ENCODE measurements at places on chromosomes 4 and X.

DNA sequence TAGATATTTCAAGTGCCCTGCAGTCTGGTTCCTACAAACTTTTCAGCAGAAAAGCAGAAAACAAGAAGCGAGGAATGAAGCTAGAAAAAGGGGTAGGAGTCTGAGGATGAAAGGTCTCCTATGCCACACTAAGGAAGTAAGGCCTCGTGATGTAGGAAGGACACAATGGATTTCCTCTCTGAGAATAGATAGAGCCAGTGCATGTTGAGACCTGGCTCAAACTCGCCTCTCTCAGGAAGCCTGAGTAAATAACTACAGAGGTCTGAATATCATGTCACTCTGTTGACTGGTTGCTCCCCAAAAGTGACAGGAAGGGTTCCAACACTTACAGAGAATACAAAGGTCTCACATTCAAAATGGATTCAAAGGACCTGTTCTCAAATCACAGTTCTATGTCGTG, 93.3 kb downstream of the GRIA3 start:
- no peak for DNase-seq

- DNase-seq: peak; percentile 17
Measured at GRCh38 chrX:154002215-154002719, 17.4 kb downstream of the IRAK1 start.

GRCh38 chrX:113429011-113429410, 588.4 kb upstream of the AMOT start:
- no peak for DNase-seq

- no peak for DNase-seq
Measured at GRCh38 chr4:60897415-60897814, 302.7 kb upstream of the ADGRL3 start.

DNA sequence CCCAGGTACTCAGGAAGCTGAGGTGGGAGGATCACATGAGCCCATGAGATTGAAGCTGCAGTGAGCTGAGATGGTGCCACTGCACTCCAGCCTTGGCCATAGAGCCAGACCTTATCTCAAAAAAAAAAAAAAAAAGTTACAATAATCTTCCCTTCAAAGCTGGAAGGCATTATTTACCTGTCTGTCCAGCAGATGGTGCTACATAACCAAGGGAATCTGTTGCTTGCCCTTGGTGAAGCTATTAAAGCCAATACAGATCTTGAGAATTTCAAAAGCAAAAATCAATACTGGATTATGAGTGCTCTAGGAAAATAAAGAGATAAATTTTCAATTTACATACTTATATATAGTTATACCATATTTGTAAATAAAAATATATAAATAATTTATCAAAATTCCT, 25.9 kb downstream of the PKD2 start:
- no peak for DNase-seq

GRCh38 chrX:23885803-23886202, 21.9 kb downstream of the APOO start:
- DNase-seq: no peak

DNA sequence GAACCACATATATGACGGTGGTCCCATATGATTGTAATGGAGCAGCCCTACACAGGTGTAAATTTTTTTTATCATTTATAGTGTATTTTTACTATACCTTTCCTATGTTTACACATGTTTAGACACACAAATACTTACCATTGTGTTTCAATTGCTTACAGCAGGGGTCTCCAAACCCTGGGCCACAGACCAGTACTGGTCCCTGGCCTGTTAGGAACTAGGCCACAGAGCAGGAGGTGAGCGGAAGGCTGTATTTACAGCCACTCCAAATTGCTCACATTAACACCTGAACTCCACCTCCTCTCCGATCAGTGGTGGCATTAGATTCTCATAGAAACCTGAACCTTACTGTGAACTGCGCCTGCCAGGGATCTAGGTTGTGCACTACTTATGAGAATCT, 201.8 kb upstream of the NDST4 start:
- no peak for DNase-seq

- no peak for DNase-seq
Measured at GRCh38 chrX:13791559-13791958, 25.3 kb downstream of the GPM6B start.

- no peak for DNase-seq
Measured at GRCh38 chr4:55014876-55015275, 110.5 kb downstream of the KDR start.

DNA sequence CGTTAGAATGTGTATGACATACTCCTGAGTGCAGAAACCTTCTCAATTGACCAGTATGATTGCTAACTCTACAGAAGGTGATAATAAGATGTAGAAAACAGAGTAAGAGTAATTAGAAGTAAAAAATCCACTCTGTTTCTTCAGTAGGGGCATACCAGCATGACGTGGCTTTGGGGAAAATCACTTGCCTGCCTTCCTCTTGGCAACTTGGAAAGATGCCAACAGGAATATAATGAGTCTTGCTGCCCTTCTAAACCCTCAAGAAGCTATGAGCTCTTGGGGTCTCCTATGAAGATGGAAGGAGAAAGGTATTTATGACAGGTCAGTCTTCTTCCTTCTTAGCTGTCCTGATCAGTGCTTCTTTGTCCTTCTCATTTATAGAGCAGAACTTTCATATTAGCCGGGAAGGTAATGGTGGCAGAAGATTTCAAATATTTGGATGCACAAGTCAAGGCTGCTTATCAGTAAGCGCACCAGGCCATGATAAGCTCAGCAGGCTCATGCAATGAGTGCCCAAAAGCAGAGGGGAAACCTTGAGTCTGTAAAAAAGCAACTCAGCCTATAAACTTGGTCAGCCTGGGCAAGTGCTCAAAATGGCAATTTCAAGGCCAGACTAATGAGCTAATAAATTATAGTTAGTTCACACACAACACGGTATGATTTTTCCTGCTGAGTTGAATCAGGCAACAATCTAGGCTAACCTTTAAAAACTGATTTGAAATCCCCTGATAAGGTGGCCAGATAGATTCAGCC, 69.7 kb upstream of the PPARGC1A start:
- DNase-seq: no peak

DNA sequence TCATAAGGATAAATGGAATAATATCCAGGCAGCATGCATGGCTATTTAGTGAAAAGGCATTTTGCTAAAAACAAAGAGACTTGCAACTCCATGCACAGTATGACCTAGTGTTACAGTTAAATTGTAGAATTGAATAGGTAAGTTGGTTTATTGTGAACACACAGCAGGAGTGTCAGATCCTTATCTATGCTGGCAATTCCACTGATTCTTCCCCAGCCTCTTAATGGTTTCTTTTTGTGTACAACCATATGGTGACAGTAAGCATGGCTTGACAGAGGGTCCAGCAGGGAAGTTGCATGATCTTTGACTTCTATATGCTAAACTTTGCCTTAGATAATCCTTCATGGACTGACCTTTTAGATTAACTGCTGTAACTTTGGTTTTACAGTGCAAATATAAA, 936.6 kb upstream of the EPHA5 start:
- no peak for DNase-seq

DNA sequence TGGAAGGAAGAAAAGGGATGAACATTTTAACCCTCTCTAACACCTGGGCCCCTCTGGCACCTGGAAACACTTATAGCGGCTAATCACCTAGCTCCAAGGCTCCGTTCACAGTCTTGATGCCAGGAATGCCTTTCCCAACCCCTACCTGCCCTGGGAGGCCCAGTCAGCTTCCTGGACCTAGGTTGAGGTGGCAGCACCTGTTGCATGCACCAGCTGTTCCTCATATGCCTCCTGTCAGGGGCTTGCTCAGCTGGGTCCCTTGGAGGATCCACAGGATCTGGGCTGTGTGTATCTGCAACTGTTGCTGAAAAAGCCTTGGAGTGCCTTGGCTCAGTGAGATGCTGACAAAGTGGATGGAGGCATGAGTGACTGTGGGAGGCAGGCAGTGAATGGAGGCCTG, 4.4 kb downstream of the CFP start:
- DNase-seq: no peak

GRCh38 chrX:32483534-32484136, 727.7 kb downstream of the DMD start:
- no peak for DNase-seq

DNA sequence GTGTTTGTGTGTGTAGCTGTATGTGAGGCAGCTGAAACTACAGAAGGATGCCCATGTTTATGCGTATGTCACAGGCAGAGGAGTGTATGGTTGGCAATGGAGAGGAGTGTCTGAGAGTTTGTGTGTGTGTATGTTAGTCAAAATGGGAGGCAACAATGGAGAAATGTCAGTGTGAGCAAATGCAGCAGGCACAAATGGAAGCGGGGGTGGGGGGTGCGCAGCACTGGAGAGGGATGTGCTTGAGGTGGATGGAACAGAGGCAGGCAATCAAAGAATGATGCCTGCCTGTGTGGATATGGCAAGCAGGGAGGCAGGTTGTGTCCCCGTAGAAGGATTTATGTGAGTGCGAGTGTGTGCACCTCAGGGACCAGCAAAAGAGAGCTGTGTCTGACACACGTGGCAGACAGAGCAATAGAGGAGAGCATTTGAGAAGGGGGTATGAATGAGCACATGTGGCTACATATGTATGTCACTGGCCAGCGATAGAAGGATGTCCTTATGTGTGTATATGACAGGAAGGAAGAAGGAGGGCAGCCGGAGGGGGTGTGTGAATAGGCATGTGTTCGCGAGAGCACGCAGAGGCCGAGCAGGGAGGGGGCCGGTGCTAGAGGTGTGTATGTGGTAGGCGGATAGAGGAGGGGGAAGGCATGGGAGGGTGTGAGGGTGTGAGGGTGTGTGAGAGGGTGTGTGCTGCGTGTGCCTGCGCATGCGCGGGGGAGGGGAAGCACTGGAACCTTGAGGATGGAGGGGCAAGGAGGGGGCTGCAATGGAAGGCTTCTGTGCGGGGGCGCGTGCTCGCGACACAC, 1.1 kb downstream of the PJA1 start:
- peak; percentile 19 for DNase-seq

DNA sequence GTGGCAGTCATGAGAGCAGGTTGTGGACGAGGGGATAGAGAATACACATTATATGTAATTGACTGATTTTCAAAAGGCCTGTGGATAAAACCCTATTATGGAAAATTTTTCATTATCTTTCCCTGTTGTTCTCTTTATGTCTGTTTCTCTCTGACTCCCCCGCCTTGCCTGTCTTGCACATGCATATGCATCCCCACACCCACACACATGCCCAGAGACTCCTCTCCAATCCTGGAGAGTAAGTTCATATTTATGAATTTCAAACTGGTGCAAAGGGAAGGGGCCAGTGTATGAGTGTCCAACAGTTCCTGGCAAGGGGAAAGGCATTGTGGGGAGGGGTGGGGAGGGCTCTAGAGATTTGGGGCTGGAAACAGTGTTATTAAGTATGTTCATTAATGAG, 60.8 kb upstream of the ARHGAP36 start:
- no peak for DNase-seq

GRCh38 chr4:138832563-138832962, 183.0 kb upstream of the NOCT start:
- no peak for DNase-seq

GRCh38 chr4:15417233-15417660, 10.6 kb upstream of the C1QTNF7 start:
- DNase-seq: no peak

DNA sequence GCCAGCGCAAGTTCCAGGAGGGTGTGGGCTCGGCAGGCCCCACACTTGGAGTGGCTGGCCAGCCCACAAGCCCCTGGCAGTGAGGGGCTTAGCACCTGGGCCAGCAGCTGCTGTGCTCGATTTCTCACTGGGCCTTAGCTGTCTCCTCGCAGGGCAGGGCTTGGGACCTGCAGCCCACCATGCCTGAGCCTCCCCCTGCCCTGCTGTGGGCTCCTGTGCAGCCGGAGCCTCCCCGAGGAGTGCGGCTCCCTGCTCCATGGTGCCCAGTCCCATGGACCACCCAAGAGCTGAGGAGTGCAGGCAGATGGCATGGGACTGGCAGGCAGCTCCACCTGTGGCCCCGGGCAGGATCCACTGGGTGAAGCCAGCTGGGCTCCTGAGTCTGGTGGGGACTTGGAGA, 139.2 kb upstream of the CXCL13 start:
- DNase-seq: no peak

DNA sequence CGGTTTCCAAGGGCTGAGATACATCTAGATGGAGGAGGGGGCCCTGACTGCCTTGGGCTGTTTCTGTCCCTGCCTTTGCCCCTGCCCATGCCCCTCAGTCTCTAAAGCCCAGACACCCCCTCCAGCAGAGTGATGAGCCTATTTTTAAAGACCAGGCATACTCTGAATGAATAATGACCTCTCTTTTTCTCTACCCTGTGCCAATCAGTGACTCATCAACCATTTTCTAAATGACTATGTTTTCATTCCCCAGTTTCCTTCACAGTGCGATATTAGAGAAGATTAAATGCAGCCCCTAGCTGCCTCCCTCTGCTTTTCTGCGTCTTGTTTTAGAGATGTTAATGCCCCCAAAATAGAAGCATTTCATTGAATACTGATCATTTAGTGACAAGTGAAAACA, 15.5 kb upstream of the NHS start:
- DNase-seq: no peak

GRCh38 chr4:60619531-60620305, 580.4 kb upstream of the ADGRL3 start:
- DNase-seq: no peak

DNA sequence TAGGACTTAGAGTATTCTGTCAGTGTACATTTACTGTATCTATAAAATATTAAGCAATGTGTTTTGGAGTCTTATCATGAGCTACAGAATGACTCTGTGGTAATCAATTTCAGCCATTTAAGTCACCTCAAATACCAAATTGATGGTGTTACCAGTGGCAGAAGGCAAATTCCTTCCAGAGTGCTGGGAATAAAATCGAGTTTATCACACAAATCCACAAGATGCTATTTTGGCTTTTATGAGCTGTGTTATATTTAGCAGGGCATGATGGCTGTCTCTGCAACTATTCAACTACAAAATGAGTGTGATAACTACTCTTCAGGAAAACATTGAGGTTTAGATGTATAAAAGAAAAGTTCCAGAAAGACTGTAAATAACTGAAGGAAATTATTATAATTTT, 78.2 kb downstream of the AREG start:
- DNase-seq: no peak

- no peak for DNase-seq
Measured at GRCh38 chrX:47180346-47180745, 13.3 kb upstream of the UBA1 start.

- DNase-seq: no peak
Measured at GRCh38 chr4:164536814-164537213, 217.1 kb upstream of the SMIM31 start.

DNA sequence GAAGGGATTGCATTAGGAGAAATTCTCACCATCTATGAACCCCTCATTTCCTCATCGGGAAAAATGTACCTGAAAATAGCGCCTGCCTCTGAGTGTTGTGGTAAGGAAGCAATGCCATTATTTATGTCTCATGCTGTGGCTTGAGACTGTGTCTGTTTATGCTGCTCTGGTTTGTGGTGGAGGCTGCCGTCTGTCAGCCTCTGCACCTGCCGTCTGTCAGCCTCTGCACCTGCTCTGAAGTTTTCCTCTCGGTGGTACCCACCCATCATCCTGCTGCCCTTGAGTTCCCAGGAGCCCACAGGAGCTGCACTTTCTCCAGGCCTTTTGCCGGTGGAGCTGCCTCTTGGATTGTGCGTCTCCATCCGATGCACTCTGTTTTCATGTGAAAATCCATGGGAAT, 68.5 kb upstream of the PPP2R3B start:
- no peak for DNase-seq

- no peak for DNase-seq
Measured at GRCh38 chrX:150692296-150692695, 900 bp upstream of the MTMR1 start.

All from activated CD8-positive, alpha-beta memory T cell treated with anti-CD3 and anti-CD28 coated beads for 4 hours (primary cell).